Endodermal cell (in vitro differentiated cells): ENCODE measurements at places on chromosomes 12 and 14. TPM values are rescaled to one million over a fixed set of nuclear protein-coding genes. Genes with fewer than 3 reads are reported as not detected.

- DNase-seq, result no peak
- H3K4me3 ChIP-seq, result no peak overlapping the region
- H3K27me3 ChIP-seq, result no peaks in the 10 kb centered on the region
- H3K27ac ChIP-seq, result no peak overlapping the region
- H3K36me3 ChIP-seq, result no peaks in the 10 kb centered on the region
Measured at GRCh38 chr12:117483501-117483900, 122.1 kb upstream of the NOS1 start.

GRCh38 chr12:132432721-132433577, 57.0 kb upstream of the FBRSL1 start:
- H3K4me3 ChIP-seq, result no peak overlapping the region
- H3K4me1 ChIP-seq, result no peaks in the 10 kb centered on the region
- no peak overlapping the region for H3K27ac ChIP-seq
- H3K27me3 ChIP-seq, result no peaks in the 10 kb centered on the region

DNA sequence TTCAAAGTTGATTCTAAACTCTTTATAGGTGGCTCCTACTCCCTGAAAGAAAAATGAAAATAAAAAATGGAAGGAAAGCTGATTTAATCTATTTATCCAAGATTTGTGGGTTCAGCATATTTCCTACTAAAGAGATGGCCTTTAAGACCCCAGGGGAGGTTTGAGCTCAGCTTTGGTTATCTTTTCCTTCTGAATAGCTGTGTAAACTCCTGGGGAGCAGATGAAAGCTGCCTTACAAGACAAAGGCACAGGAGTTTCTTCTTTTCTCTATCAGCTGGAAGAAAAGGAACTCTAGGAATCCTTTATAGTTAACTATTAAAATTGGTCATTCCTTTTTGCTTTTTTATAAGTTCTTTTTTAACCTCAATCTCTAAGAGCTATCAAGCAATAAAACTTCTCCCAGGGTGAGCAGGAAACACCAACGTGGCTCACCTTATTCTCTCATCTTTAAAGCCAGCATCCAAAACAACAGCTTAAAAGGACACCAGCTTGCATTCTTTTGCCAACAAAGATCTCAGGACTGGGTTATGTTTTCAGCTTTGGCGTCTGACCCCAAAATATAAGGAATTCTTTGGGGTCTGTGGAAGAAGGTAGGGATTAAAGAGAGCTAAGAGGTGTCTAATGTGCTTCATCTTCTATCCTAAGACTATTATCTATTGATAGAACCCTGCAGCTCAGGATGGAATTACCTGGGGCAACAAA, 371.7 kb upstream of the KITLG start:
- peaks cover 4% of the 10 kb centered on the region for H3K4me1 ChIP-seq
- H3K27me3 ChIP-seq, result peaks cover 58% of the 10 kb centered on the region
- DNase-seq, result peak; percentile 74
- H3K27ac ChIP-seq, result peak overlapping the region; percentile 3
- H3K4me3 ChIP-seq, result no peak overlapping the region
- H3K36me3 ChIP-seq, result no peaks in the 10 kb centered on the region

DNA sequence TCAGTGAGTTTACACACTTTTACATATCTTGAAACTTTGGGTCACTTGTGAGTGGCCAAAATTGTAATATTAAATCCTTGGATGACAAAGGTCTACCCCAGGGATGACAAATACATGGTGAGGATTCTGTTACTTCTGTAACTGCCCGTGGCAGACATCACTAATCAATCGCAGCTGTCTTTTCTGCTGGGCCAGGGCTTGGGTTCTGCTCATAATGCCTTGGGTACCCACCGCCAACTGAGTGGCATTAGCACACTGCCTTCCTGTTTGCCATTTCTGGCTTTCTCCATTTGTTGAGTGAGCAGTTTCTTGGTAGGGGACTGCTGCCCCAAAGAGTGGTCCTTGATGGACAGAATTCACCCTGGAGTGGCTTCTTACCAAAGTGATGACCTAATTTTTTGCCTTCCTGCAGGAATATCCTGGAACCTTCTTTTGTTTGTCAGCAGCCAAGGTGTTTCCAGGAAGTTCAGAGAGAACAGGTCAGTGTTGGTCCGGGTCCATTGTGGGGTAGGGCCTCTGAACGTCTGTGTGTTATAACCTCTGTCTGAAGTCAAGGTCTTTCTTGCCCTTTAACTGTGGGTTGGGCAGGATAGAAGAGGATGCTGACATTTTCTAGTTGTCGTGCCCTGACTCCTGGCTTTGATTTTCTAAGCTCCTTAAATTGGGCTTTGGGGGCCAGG, 6.2 kb downstream of the TSPAN9 start:
- H3K27ac ChIP-seq, result no peak overlapping the region
- DNase-seq, result no peak
- no peak overlapping the region for H3K4me3 ChIP-seq
- H3K27me3 ChIP-seq, result no peaks in the 10 kb centered on the region

DNA sequence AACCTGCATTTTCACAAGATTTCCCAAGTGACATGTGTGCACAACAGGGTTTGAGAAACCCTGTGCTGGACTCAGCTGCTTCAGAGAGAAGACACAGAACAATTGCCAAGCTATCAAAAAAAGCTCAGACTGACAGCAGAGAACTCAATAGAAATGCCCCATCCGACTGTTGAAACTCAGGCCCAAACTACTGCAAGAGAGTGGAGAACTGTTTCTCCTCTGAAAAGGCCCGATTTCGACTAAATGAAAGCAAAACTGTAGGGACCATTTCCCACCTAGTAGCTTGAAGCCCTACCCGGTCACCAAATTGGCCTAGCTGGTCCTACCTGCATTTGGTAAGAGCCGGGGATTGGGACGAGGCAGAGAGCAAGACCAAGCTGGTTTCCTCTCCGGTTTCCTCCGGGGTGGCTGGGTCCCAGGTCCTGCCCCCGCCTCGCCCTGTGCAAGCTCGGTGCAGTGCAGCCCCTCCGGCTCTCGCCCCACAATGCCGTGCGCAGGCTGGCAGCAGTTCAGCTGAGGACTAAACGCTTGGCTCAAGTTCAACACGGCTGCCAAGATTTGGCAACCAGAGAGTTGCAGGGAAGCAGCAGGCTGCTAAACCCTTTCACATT, 1180.6 kb downstream of the VRK1 start:
- H3K27me3 ChIP-seq, result peaks cover 13% of the 10 kb centered on the region
- H3K4me3 ChIP-seq, result no peak overlapping the region
- peak; percentile 45 for DNase-seq
- no peaks in the 10 kb centered on the region for H3K4me1 ChIP-seq

DNA sequence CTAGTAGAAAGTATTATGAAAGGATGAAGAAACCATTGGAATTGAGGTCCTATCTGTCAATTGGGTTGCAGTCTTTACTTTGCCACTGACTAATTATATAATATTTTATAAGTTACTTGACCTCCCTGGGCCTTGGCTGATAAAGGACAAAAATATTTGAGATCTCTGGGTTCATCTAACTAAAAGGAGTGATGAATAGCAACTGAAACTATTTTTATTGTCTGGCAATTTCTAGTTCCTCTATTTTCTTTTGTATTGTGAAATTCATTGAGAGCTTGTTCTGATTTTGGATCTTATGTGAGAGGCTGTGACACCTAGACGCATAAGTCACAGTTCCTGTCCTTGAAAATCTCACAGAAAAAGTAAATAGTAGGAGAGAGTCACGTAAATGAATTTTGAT, 415.7 kb upstream of the ATP2B1 start:
- no peaks in the 10 kb centered on the region for H3K27me3 ChIP-seq
- no peak for DNase-seq
- no peak overlapping the region for H3K27ac ChIP-seq

DNA sequence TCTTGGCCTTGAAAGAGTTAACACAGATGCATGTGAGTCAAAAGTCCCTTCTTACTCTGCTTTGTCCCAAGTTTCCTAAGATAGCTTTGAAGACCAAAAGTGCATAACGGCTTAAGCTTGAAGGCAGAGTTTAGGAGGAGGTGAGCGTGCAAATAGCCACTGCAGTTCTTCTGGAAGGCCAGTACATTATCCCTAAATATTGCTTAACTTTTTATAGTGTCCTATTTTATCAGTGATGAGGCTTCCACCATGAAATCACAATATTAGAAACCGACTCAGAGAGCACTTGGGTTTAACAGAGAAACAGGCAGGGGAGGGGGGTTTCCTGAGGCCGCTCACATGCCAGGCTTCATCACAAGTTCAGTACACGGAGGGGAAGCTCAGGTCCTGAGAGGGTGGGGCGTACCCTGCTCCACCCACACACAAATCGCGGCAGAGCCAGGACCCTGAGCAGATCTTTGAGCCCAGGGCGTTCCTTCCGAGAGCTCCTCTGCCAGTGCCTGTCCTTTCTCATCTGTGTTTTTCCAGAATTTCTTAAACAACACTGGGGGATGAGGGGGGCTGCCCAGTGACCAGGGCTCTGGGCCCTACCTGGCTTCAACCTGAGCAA, 26.8 kb upstream of the BDKRB2 start:
- H3K36me3 ChIP-seq, result no peaks in the 10 kb centered on the region
- no peaks in the 10 kb centered on the region for H3K27me3 ChIP-seq
- no peak overlapping the region for H3K27ac ChIP-seq
- DNase-seq, result no peak

GRCh38 chr12:99454539-99455172, 192.9 kb upstream of the GARIN6 start:
- DNase-seq, result no peak
- no peaks in the 10 kb centered on the region for H3K36me3 ChIP-seq
- H3K27me3 ChIP-seq, result peaks cover 6% of the 10 kb centered on the region
- H3K4me1 ChIP-seq, result peaks cover 4% of the 10 kb centered on the region
- H3K4me3 ChIP-seq, result no peak overlapping the region

DNA sequence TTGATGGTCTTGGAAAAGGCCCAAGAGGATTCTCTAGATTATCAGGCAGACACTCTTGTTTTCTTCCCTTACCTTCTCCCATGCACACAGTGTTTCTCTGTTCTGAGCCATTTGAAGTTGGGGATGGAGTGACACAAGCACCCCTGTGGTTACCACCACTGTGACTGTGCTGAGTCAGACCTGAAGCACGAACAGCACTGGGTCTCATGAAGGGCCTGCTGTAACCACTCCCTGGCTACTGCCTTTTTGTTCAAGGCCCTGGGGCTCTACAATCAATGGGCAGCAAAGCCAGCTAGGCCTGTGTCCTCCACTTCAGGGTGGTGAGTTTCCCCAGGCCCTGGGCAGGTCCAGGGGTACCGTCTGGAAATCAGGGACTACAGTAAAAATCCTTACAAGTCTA, 65.5 kb downstream of the TSPAN8 start:
- H3K4me3 ChIP-seq, result no peak overlapping the region
- H3K36me3 ChIP-seq, result no peaks in the 10 kb centered on the region
- no peaks in the 10 kb centered on the region for H3K4me1 ChIP-seq
- no peaks in the 10 kb centered on the region for H3K27me3 ChIP-seq

GRCh38 chr14:104774453-104775072, 21.0 kb downstream of the AKT1 start:
- H3K27ac ChIP-seq, result no peak overlapping the region
- no peaks in the 10 kb centered on the region for H3K27me3 ChIP-seq
- no peak for DNase-seq
- H3K36me3 ChIP-seq, result peaks cover 60% of the 10 kb centered on the region

GRCh38 chr14:95458906-95459305, 57.5 kb downstream of the SYNE3 start:
- H3K4me3 ChIP-seq, result no peak overlapping the region
- H3K4me1 ChIP-seq, result peaks cover 11% of the 10 kb centered on the region
- H3K27ac ChIP-seq, result no peak overlapping the region

DNA sequence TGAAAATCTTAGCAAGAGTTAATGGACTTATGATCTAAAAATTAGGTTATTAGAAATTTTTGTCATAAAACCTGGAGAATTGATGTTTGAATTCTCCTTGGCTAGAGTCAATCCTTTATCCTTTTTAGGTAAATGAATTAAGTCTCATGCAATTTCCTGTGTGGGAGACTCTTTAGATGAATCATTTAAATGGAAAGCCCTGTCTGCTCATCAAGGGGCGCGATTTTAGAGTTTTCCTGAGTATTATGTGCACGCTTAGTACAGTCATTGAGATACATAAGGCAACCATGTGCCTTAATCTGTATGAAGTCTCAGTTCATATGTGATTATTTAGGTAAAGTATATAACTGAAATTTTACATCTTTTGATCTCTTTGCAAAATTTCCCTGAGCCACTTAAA, 974.7 kb downstream of the NRXN3 start:
- H3K4me3 ChIP-seq, result no peak overlapping the region
- H3K4me1 ChIP-seq, result peaks cover 2% of the 10 kb centered on the region
- H3K27ac ChIP-seq, result no peak overlapping the region
- H3K27me3 ChIP-seq, result peaks cover 11% of the 10 kb centered on the region
- DNase-seq, result no peak

The CLEC12A gene
- not detected in 2 replicates for total RNA-seq
